ENCODE measurements at places on chromosomes 13 and 19.
A peak's percentile ranks its signal among the peaks of the same experiment; 100 is the strongest.

DNA sequence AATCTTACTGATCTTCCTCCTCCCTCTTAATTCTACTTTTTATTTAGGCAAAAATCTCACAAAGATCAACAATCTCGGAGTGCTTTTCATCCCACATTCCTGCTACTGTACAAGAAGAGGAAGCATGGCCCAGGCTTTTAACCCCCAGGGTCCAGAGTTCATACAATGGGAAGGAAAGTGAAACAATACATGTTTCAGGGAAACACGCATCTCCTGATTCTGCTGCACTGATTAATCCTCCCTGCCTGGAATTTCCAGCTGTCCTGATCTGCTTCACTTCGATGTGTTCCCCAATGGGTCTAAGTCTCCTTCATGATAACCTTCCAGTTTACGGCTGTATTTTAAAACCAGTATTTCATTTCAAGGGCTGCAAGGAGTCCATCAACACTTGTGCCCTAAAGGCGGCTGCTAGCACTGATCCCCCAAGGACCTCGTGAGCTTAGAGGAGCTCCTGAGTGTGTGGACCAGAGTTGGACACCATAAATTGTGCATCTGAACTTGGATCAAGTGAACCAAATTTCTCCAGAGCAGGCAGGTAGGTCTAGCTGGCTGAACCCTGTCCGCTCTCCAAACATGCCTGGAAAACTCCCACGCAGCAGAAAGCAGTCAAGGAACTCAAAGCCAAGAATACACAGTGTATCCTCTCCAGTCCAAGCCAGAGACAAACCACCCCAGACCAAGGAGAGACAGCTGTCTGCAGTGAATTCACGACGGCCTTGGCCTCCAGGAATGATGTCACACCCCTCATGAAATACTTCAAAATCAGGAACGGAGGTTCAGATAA lies 44.3 kb downstream of the COL4A1 start:
- DNase-seq: no peak

DNA sequence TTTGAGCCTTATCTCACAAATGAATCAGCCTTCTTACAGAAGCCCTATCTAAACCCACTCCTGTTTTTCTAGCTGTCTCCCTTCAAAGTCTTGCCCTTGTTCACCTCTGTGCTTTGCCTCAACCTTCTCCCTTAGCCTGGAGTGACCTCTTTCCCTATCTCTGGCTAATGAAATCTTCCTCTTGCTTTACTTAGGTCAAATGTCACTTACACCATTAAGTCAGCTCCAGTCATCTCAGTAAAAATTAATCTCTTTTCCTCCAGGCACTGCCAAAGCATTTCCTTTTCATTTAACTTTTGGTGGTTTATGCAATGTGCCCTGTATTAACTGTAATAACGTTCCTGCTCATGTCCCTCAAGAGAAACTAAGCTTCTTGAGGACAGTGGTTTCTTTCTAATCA lies 596.5 kb upstream of the MIR17HG start:
- DNase-seq: no peak

GRCh38 chr19:2556221-2557092 lies 80.5 kb downstream of the GADD45B start:
- DNase-seq: no peak

GRCh38 chr13:72199640-72200039 lies 332.6 kb upstream of the DACH1 start:
- DNase-seq: no peak

DNA sequence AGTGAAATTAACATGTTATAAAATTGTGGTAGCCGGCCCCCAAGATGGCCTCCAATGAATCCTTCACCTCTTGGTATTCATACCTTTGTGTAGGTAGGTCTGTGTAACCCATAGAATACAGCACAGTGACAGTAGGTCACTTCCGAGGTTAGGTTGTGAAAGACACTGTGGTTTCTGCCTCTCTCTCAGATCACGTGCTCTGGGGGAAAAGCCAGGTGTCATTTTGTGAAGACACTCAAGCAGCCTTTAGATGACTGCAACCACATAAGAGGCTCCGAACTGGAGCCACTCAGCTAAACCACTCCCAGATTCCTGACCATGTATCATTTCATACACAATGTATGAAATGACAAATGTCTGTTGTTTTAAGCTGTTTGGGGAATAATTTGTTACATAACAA lies 9.8 kb upstream of the USPL1 start:
- no peak for DNase-seq

DNA sequence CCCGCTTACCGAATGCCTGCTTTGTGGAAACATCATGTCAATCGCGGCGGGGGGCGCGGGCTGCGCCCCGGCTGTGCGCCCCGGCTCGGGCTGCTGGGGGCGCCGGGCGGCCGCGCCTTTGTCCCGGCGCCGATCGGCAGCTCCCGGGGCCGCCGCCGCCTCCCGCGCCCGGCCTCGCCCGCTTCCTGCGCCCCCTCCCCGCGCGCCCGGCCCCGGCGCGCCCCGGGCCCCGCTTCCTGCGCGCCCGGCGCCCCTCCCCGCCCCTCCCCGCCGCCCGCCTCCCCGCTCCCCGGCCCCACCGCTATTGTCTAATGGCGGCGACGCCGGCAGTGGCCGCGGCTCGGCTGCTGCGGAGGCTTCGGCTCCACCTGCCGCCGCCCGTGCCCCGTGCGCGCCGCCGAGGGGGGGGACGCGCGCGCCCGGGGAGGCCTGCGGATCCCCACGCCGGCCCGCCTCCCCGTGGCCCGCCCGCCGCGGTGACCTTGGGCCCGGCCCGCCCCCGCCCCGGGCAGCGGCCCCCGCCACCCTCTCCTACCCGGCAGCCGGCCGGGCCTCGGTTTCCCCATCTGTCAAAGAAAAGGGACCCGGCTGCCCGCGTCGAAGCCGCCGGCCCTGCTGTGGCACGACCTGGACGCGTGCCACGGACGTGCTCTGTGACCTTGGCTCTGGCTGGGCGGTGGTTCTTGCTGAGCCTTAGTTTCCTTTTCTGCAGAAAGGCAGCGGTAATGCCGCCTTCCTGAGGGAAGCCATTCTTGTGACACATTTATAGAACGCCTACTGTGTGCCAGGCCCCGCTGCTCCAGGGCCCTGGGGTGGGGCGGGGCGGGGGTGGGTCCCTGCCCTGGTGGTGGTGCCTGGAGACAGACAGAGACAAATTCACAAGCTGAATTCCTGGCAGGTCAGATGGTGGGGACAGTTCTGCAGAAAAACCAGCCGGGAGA lies at the start of gene TLE5:
TLE5 (minus strand) TSS at position 331 of the 941 bp plus-strand sequence; CDS start at position 36, 295 bp downstream.
- DNase-seq: peak; percentile 45

DNA sequence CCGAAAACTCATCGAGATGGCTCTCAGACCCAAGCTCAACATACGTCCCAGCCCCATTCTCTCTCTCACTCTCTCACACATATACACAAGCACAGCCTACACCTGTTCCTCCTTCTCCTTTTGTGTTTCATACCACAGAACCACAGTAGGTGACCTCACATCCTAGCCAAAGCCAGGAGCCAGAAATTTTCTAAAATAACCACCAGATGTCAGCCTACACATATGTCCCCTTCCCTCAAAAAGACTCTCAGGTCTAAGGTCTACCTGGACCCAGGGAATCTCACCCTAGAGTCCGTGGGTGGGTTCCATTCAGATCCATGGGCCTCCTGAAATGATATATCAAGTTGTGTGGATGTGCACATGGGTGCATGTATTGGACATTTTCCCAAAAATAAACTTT lies 104.2 kb upstream of the IPO5 start:
- DNase-seq: peak; percentile 25

DNA sequence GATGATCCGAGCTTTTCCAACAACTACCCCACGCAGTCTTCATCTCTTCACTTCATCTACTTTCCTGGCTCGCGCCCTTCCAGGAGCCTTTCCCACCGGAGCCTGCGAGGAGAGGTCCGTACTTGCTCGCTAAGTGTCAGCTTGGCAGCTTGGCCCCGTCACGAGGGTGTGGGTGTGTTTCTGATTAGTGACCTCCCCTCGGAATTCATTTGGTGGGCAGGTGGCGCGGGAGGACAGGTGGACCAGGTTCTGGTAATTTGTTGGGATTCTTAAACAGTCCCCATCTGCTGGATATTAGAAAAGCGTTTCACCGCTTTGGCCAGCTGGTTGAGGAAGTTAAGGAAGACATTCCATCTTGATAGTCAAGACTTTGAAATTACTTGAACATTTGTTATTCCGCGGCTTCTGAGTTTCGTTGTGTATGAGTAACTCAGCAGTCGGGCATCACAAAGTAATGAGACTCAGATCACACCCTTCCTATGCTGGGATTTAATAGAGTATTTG lies 515 bp downstream of the UFM1 start:
- peak; percentile 40 for DNase-seq

- no peak for DNase-seq
Observed at GRCh38 chr19:41744850-41745249, 10.5 kb upstream of the CEACAM6 start.

DNA sequence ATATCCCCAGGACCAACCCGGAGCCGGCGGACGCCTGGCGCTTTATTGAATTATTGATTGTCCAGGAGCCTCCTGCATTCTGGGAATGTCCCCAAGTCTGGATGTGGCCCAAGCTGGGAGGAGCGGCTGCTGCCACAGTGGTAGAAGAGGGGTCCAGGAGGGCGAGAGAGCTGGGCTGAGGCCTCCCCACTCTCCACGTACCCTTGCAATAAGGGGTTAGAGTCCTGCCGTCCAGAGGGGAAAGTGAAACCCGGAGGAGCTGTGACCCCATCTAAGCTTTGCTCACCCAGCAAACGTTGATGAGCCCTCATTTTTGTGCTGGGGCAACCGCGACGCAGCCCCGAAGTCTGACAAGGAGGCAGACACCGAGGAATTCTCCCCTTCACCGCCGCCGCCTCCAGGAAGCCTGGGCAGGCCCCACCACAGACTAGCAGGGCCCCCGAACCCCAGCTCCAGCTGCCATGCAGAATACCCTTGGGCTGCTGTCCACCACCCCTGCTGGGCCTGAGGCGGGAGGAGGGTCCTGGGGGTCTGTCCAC lies 1.4 kb upstream of the C2CD4C start:
- no peak for DNase-seq

DNA sequence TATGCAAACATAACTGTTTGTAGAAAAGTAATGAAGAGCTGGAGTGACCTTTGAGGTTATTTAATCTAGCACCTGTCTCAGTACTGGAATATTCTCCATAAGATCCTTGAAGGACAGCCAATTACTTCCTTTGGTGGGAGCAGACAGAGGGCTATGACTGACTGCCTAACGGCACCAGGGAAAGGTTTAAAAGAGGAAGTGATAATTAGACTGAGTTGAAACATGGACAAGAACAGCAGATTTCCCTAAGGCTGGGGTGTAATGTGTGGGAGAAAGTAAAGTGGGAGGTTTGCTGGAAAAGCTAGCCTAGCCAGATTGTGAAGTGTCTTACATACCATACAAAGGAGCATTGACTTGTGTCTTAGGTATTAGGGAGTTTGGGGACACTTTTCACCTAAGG lies 191.3 kb upstream of the PCDH9 start:
- DNase-seq: no peak

- DNase-seq: no peak
Observed at GRCh38 chr19:50402544-50403301, 16.0 kb upstream of the SPIB start.

DNA sequence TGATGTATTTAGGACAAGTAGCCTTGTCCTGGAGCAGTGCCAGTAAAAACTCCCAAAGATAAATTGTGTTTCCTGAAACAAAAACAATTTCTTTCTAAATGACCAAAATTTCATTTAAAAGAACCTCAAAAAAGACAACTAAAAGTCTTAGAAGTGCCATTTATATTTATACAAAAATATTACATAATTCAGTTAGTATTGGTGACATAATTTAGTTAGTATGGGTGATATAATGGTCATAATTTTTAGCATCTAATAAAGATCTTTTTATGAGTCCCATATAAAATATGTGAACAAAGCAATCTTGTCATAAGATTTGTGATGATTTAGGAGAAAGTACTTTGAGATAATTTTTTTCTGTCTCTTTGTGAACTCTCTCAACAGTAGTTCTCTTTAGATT lies 76.0 kb downstream of the ELF1 start:
- no peak for DNase-seq

DNA sequence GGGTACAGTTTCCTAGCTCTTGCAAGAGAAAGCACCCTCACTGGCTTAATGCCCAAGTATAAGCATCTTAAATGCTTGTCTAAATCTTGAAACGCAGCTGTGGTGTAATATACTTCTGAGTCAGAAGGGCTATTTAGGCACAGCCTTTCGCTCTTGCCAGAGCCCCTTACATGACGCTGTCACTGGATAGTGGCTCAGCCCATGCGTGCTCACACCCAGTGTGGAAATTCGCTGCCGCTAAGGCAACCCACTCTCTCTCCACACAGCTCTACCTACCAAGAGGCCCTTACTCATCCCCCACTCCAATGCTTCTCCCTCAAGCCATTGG lies 24.0 kb downstream of the UQCRFS1 start:
- DNase-seq: no peak

DNA sequence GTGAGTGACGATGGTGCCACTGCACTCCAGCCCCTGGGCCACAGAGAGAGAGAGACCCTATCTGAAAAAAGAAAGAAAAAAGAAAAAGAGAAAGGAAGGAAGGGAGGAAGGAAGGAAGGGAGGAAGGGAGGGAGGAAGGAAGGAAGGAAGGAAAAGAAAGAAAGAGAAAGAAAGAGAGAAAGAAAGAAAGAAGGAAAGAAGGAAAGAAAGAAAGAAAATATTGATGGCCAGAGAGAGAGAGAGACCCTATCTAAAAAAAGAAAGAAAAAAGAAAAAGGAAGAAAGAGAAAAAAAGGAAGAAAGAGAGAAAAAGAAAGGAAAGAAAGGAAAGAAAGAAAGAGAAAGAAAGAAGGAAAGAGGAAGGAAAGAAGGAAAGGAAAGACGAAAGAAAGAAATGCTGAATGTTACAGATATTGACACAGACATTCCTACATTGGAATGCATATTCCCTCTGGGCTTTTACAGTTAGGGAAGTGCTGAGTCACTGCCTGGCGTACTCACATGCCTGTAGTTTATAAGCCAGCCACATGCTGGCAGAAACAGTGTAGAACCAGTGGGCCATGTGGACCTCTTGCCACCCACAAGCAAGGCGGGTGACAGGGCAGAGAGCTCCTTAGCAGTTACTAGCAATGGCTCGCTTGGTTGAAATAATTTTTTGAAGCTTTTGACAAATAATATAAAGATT lies 34.6 kb upstream of the SLC46A3 start:
- no peak for DNase-seq

GRCh38 chr13:66138172-66138811 lies 1091.8 kb downstream of the PCDH9 start:
- peak; percentile 64 for DNase-seq

GRCh38 chr19:15149737-15150136 lies 42.5 kb downstream of the SYDE1 start:
- DNase-seq: no peak

- DNase-seq: no peak
Observed at GRCh38 chr19:47357788-47358680, 8.9 kb downstream of the DHX34 start.

DNA sequence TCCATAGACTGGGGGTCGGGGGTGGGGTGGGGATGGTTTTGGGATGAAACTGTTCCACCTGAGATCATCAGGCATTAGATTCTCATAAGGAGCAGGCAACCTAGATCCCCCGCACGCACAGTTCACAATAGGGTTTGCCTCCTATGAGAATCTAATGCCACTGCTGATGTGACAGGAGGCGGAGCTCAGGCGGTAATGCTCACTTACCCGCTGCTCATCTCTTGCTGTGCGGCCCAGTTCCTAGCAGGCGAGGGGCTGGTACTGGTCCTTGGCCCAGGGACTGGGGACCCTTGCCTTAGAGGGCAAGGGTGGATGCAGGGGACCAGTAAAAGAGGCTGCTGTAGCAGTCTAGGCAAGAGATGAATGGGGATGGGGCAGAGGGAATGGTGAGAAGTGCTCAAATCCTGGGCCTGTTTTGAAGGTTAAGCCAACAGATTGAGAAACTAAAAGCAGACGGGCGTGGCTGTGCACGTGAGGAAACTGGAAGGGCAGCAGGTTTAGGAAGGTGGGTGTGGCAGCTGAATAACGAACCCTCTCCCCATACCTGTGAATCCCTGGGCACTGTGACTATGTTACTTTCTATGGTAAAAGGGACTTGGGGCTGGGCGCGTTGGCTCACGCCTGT lies 1.5 kb upstream of the ERICH4 start:
- DNase-seq: no peak
